ENCODE measurements at places on chromosomes 2 and 18.

DNA sequence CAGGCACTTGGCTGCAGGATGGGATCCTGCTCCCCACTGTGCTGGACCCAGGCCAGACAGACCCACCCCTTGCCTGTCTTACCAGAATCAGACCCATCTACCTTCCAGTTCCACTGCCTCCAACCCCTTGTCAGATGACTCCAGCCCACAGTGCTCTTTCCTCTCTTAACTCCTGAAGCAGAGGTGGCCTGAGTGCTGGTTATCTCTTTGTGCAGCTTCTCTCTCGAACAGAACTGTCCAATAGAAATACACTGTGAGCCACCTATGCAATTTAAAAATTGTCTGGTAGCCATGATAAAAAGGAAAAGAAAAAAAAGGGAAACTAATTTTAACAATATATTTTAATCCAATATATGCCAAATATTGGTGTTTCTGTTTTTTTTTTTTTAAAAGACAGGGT, 160.2 kb upstream of the SMAD2 start:
- no peak for DNase-seq

- DNase-seq, result no peak
These were observed 42.0 kb downstream of the TTR start for GRCh38 chr18:31633392-31634330.

DNA sequence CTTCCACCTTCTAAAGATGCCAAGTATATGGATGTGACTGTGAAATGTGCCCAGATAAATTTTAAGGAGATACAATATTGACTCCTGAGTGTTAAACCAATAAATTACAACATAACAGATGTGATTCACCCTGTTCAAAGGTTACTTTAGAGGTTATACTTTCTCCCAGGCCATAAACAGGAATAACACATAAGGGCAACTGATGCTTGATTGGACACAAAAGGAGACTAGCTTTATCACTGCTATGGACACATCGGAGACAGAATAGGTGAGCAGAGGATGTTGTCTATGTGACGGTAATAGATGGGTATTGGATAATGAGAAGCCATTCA, 31.9 kb upstream of the SLC25A52 start:
- no peak for DNase-seq

GRCh38 chr2:202944408-202944807, 32.3 kb downstream of the CARF start:
- DNase-seq, result no peak

Measured in stimulated activated CD4-positive, alpha-beta T cell treated with anti-CD3 and anti-CD28 coated beads, Interleukin-12 subunit alpha, Interleukin-12 subunit beta, amount 100 ng/mL, for 4 hours (primary cell).